ENCODE measurements at places on chromosomes 1 and 21.

DNA sequence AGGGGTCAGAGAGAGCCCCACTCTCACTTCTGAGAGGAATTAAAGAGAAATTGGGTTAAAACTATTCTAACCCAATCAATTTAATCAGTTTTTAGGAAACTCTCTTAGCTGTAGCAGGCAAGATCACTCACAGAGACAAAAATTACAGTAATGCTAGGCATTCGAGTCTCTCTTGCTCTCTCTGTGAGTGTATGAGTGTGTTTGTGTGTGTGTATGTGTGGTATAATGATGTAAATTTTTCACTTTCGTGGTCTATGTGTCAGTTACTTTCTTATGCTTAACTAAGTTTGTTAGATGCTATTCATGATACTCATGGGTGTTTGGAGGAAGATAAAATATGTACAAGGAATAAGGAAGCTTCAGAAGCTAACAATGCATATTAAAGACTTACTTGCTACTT is 131.3 kb downstream of the FASLG start:
- peaks cover 11% of the 10 kb centered on the region for H3K27me3 ChIP-seq
- H3K4me1 ChIP-seq = no peaks in the 10 kb centered on the region
- H3K36me3 ChIP-seq = no peaks in the 10 kb centered on the region
- DNase-seq = no peak
- no peak overlapping the region for H3K27ac ChIP-seq
- H3K4me3 ChIP-seq = no peak overlapping the region

GRCh38 chr1:182268669-182269068 is 122.9 kb downstream of the GLUL start:
- no peak for DNase-seq
- H3K36me3 ChIP-seq = no peaks in the 10 kb centered on the region
- H3K4me1 ChIP-seq = peaks cover 2% of the 10 kb centered on the region
- H3K27me3 ChIP-seq = peaks cover 10% of the 10 kb centered on the region

DNA sequence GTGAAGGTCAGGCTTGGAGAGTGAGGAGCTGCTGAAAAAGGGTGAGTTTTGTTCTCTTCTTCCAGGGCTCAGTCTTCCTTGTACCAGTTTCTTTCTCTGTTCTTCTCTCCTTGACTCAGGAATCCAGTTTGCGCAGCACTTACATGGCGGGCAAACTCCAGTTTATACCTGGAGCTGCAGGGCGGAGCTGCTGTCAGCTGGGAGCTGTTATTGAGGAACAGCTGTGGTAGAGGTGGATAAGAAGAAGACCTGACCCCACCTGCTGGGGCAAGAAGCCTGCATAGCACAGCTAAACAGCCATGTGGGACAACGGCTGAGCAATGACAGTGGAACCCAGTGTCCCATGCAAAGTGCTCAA is 46.2 kb downstream of the GALNT2 start:
- DNase-seq = no peak
- H3K36me3 ChIP-seq = peaks cover 16% of the 10 kb centered on the region
- peaks cover 53% of the 10 kb centered on the region for H3K4me1 ChIP-seq
- no peak overlapping the region for H3K4me3 ChIP-seq

GRCh38 chr1:85339089-85339488 is 62.7 kb upstream of the BCL10 start:
- no peak overlapping the region for H3K27ac ChIP-seq
- H3K27me3 ChIP-seq = peaks cover 17% of the 10 kb centered on the region

- peaks cover 26% of the 10 kb centered on the region for H3K36me3 ChIP-seq
- H3K4me1 ChIP-seq = peaks cover 9% of the 10 kb centered on the region
- H3K27me3 ChIP-seq = peaks cover 11% of the 10 kb centered on the region
- no peak overlapping the region for H3K27ac ChIP-seq
- H3K4me3 ChIP-seq = no peak overlapping the region
These were observed 135.5 kb downstream of the HIVEP3 start for GRCh38 chr1:41783189-41783639.

GRCh38 chr1:44630116-44630515 is 44.2 kb downstream of the TMEM53 start:
- H3K36me3 ChIP-seq = peaks cover 21% of the 10 kb centered on the region
- peaks cover 40% of the 10 kb centered on the region for H3K4me1 ChIP-seq
- H3K4me3 ChIP-seq = peak overlapping the region; percentile 84
- peak overlapping the region; percentile 11 for H3K27ac ChIP-seq

DNA sequence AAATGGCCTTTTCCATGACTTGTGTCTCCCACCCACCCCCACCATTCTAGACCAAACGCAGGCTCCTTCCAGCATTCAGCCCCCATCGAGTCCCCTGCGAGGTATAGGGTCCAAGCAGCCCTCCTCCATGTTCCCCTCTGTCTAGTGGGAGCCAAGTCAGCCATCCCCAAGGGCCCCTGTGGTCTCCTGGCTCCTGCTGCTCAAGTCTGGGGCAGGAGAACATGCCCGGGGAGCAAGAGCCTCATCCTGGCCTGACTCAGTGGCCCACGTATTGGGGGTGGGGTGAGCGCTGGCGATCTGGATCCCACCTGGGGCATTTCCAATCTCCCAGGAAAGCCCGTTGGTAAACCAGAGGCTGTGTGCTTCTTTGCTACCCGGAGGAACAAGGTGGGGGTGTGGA is 4.1 kb upstream of the PRDM16 start:
- H3K27me3 ChIP-seq = peaks cover 72% of the 10 kb centered on the region
- peaks cover 1% of the 10 kb centered on the region for H3K36me3 ChIP-seq
- H3K4me3 ChIP-seq = no peak overlapping the region
- H3K27ac ChIP-seq = no peak overlapping the region
- peaks cover 3% of the 10 kb centered on the region for H3K4me1 ChIP-seq

DNA sequence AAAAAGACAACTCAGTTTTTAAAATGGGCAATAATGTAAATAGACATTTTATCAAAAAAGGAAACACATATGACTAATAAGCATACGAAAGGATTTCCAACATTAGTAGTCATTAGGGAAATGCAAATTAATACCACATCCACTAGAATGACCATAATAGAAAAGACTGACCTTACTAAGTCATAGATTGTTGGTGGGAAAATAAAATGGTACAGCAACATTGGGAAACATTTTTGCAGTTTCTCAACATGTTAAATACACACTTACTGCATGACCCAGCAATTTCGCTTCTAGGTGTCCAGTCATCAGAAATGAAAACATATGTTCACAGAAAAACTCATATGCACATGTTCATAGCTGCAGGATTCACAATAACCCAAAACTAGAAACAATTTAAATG is 29.9 kb upstream of the SLC44A3 start:
- H3K36me3 ChIP-seq = no peaks in the 10 kb centered on the region
- peaks cover 2% of the 10 kb centered on the region for H3K4me1 ChIP-seq
- H3K4me3 ChIP-seq = no peak overlapping the region
- no peak overlapping the region for H3K27ac ChIP-seq
- DNase-seq = no peak
- H3K27me3 ChIP-seq = no peaks in the 10 kb centered on the region

GRCh38 chr1:203440771-203441170 is 34.8 kb upstream of the PRELP start:
- DNase-seq = no peak
- H3K27ac ChIP-seq = peak overlapping the region; percentile 21
- H3K4me3 ChIP-seq = no peak overlapping the region
- H3K4me1 ChIP-seq = no peaks in the 10 kb centered on the region
- H3K36me3 ChIP-seq = no peaks in the 10 kb centered on the region

GRCh38 chr1:197768014-197768805 is 7.1 kb downstream of the DENND1B start:
- H3K4me1 ChIP-seq = peaks cover 50% of the 10 kb centered on the region
- DNase-seq = no peak
- H3K4me3 ChIP-seq = no peak overlapping the region

DNA sequence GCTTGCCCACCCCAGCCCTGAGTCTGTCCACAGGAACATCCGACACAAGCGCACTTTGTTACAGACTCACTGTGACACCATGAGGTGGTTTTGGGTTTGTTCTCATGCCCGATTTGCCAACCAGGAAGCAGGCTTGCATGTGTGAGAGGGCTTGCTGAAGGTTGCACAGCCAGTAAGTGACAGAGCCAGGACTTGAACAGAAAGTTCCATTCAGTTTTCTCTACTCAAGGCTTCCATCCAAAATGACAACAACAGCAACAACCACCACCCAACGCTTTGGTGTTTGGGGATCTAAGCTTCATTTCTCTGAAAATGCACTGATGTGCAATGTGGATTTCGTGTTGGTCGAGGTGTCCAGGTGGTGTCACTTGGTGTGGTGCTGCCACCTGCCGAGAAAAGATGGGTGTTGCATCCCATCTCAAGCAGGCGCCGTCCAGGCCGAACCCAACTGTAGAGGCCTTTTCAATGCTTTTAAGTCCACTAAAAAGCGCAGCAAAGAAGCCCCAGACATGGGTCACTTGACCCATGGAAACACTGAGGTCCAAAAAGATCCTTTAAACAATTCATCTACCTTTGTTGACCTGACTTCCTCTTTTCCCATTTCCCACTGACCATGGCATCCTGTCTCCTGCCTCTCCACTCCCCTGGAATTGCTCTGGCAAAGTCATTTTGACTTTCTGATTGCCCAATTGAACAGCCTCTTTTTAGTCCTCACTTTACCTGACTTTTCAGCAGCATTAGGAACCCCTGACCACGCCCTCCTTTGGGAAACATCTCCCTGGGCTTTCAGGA is 12.2 kb downstream of the CITED4 start:
- H3K4me3 ChIP-seq = peak overlapping the region; percentile 4
- H3K4me1 ChIP-seq = peaks cover 30% of the 10 kb centered on the region
- peak; percentile 85 for DNase-seq

DNA sequence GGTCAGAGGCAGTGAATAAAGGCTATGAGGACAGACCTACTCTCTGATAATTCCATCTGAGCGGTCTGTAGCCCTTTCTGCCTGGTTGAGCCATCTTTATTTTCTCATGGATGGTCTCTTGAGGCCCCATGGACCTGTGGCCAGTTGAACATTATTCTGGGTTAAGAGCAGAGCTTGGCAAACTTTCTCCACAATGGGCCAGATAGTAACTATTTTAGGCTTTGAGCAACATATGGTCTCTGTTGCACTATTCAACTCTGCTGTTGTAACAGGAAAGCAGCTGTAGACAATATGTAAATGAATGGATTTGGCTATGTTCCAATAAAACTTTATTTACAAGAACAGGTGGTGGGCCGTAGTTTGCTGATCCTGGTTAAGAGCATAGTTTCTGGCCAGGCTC is 62.7 kb downstream of the KAZN start:
- no peak for DNase-seq
- H3K36me3 ChIP-seq = no peaks in the 10 kb centered on the region
- no peak overlapping the region for H3K4me3 ChIP-seq
- no peak overlapping the region for H3K27ac ChIP-seq
- no peaks in the 10 kb centered on the region for H3K27me3 ChIP-seq
- no peaks in the 10 kb centered on the region for H3K4me1 ChIP-seq

GRCh38 chr1:97572561-97572960 is 348.3 kb downstream of the DPYD start:
- no peak overlapping the region for H3K27ac ChIP-seq
- H3K4me3 ChIP-seq = no peak overlapping the region
- no peak for DNase-seq
- no peaks in the 10 kb centered on the region for H3K27me3 ChIP-seq
- peaks cover 26% of the 10 kb centered on the region for H3K36me3 ChIP-seq

GRCh38 chr1:1069056-1069710 is 4.9 kb downstream of the RNF223 start:
- DNase-seq = peak; percentile 90
- H3K4me1 ChIP-seq = peaks cover 21% of the 10 kb centered on the region
- peaks cover 16% of the 10 kb centered on the region for H3K27me3 ChIP-seq
- no peaks in the 10 kb centered on the region for H3K36me3 ChIP-seq
- H3K27ac ChIP-seq = peak overlapping the region; percentile 82

- H3K4me3 ChIP-seq = no peak overlapping the region
- H3K27me3 ChIP-seq = no peaks in the 10 kb centered on the region
- H3K4me1 ChIP-seq = peaks cover 2% of the 10 kb centered on the region
- peaks cover 56% of the 10 kb centered on the region for H3K36me3 ChIP-seq
- DNase-seq = no peak
These were observed 31.1 kb downstream of the DIP2A start for GRCh38 chr21:46489800-46490199.

- peaks cover 9% of the 10 kb centered on the region for H3K27me3 ChIP-seq
- H3K27ac ChIP-seq = no peak overlapping the region
- no peak overlapping the region for H3K4me3 ChIP-seq
These were observed 32.5 kb upstream of the HMCN1 start for GRCh38 chr1:185701650-185702049.

- no peak overlapping the region for H3K4me3 ChIP-seq
- H3K36me3 ChIP-seq = no peaks in the 10 kb centered on the region
- H3K27me3 ChIP-seq = peaks cover 14% of the 10 kb centered on the region
- no peak overlapping the region for H3K27ac ChIP-seq
- H3K4me1 ChIP-seq = no peaks in the 10 kb centered on the region
These were observed 47.1 kb upstream of the NEK2 start for GRCh38 chr1:211722277-211723175.

DNA sequence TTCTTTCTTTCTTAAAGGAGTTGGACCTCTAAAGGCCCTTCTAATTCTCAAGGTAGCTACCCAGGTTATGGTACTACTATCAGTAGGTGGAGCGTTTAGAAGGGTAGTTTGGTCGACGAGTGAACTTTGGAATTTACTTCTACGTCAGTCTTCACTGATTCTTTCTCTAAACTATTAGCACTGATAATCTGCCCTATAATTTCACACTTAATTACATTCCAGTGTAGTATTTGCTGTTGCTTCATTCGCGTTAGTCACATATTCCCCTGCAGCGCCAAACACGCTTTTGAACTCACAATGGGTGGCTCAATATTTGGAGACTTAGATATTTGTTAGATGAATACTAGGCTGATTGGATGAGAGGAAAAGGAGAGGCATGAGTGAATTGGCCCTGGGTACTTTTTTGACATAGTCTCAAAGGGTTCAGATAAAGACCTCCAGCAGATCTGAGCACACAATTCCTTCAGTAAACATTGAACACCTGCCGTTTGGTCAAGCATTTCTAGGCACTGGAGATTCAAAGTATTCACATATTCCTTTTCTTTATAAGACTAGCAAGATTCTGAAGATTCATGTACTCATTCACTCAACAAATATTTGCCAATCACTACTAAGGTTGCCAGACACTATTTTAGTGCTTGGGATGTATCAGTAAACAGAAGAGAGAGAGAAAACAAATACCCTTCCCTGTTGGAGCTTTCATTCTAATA is 929 bp upstream of the FOXJ3 start:
- no peak for DNase-seq
- peak overlapping the region; percentile 88 for H3K27ac ChIP-seq
- peaks cover 5% of the 10 kb centered on the region for H3K36me3 ChIP-seq
- H3K27me3 ChIP-seq = peaks cover under 1% of the 10 kb centered on the region
- peak overlapping the region; percentile 88 for H3K4me3 ChIP-seq
- H3K4me1 ChIP-seq = peaks cover 34% of the 10 kb centered on the region

DNA sequence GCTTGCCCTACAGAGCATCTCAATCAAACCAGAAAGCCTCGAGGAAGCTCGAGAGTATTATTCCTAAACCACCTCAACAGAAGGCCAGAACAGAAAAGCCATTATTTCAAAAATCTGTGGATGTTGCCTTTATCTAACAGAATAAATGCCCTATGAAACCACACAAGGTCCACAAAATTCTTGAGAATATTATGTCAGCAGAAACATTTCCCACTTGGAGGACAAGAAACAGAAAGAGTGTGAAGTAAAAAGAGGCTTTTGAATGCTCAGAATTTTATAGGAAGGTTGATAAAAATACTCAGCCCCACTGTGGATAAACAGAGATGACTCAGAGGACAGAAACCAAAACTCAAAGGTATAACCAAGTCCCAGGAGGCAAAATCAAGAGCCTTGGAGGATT is 146.4 kb upstream of the LRRC7 start:
- DNase-seq = no peak
- no peak overlapping the region for H3K27ac ChIP-seq
- H3K4me1 ChIP-seq = no peaks in the 10 kb centered on the region
- H3K4me3 ChIP-seq = no peak overlapping the region
- no peaks in the 10 kb centered on the region for H3K36me3 ChIP-seq
